NCI-H2029 (cell line): ENCODE measurements at places on chromosomes 1 and 21.

DNA sequence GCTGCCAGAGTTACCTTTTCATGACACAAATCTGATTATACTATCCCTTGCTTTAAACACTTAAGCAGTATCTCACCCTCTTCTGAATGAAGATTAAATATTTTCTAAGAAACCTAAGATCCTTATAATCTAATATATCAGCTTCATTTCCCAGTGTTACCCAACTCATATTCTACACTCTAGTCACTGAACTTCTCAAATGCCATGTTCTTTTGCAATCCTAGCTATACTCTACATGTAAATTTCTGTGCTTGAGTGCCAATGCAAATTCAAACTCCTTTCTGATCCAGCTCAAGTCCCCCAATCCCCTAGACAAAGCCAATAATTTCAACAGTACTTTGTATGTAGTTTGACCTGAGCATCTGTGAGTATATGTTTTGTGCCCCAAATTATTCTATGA is 293.9 kb downstream of the SDCCAG8 start:
- DNase-seq: no peak

DNA sequence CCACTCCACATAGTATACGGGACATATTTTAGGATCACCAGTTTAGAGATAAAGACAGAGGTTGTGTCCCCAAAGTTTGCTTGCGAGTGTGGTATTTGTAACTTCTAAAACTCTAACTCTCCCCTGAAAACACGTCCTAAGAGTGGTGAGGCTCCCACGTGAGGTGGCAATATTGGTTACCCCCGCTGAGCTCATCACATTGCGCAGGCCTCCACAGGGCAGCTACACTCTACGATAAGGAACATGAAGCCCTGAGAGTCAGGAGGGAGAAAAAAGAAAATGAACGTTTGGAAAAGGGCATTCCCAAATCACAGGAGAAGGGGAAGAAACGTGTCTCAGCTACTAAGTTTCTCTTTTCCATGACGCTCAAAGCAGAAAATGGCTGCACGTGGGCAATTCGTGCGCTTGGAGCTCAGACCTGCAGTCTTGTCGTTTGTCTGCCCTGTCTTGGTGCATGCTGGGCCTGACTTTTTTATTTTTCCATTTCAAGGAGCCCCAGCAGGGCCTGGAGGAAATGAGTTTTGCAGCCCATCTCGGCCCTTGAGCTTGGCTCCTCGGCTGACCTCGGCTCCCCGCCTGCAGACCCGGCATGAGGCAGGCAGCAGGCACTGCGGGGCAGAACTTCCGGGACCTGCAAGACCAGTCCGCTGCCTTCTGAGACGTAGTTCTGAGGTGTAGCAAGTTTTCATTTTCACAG is 25.7 kb downstream of the ERG start:
- no peak for DNase-seq

DNA sequence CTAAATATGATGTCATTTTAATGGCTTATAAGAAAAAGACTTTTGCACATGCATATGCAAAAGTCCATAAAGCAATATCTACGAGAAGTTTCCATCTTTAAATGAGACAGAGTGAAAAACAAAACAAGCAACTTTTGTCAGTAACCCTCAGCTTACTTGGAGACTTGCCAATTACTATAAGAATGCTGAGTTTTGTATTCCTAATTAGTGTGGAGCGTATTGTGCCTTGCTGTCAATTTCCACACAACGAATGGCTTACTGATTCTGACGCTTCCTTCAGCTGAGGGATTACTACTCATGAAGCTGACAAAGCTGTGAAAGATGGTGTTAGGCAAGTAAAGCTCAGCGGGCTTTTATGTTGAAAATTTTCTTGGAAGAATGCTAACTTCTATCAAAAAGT is 440.4 kb upstream of the ADAMTS5 start:
- no peak for DNase-seq

GRCh38 chr21:40672602-40673001 is 174.4 kb downstream of the DSCAM start:
- DNase-seq: no peak

- no peak for DNase-seq
Observed at GRCh38 chr1:197928849-197929336, 11.7 kb downstream of the LHX9 start.

- no peak for DNase-seq
Observed at GRCh38 chr1:111199881-111200801, at the start of gene DENND2D. Gene DENND2D, minus strand, starts transcription at chr1:111200646. Its CDS starts 187 bp downstream, at chr1:111200459.

- no peak for DNase-seq
Observed at GRCh38 chr21:32134441-32135130, 144.3 kb downstream of the MIS18A start.

DNA sequence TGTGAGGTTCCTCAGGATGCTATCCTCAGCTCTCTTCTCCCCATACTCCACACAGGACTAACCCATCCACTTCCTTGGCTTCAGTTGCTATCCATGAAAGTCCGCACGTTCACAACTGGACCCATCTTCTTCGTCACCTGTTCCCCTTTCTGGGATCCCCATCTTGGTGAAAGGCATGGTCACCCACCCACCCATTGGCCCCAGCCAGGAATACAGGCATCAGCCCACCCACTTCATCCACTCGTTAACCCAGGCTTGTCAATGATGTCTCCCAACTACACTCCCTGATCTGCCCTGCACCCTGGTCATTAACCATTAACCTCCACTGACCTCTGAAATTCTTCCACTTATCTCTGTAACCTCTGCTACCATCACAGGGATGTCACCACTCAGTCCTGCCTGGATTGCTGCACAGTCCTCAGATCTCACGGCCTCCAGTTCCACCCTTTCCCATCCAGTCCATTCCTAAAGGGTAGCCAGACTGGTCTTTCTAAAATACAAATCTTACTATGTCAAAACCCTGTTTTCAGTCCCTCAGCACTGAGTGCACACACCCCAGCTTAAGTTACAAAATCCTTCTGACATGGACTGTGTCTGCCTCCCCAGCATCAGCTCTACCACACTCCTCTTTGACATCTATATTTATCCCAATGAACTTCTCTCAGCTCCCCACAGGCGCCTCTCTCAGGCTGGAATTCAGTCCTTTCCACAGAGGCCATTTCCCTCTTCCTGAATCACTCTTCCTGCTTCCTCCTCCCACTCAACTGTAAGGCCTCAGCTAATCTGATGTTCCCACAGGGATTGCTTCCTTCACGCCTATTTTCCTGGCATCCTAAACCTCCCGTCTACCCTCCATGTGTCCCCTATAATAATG is 10.4 kb downstream of the PGLYRP4 start:
- no peak for DNase-seq

- DNase-seq: no peak
Observed at GRCh38 chr1:165842023-165842670, 14.7 kb downstream of the UCK2 start.

- no peak for DNase-seq
Observed at GRCh38 chr1:82710091-82710490, 909.4 kb downstream of the ADGRL2 start.

- no peak for DNase-seq
Observed at GRCh38 chr1:192401825-192402224, 85.0 kb downstream of the RGS21 start.

DNA sequence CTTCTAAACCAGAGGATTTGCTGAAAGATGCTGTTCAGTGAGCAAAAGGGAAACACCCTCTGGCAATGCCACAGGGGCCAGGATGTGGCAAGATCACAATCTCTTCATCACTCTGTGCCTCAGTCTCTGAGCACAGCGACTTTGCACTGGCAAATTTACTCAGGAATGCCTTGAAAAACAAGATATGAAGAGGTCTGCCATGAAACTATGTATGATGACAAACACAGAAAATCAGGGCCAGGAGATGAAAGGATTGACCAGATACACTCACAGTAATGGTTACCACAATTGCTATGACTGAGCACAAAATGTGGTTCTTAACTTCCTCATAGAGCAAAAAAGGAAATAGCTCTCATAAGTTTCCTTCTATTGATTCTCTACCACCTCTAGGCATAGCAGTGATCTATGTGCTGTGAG is 5.8 kb downstream of the TTC13 start:
- no peak for DNase-seq

GRCh38 chr1:50074931-50075330 is 33.8 kb upstream of the ELAVL4 start:
- no peak for DNase-seq

DNA sequence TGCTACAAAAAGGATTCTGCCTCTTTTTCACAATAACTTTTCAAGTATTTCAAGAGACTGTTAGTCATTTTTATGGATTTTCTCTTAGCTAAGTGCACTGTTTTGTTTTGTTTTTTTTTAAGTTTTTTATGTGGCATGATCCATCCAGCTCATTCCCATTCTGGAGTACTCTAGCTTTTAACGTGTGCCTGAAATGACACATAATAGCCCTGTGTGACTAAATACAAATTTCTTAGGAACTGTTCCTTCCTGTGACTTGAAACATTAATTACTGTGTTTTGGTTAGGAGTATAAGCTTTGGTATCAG is 143.9 kb downstream of the HS2ST1 start:
- no peak for DNase-seq

DNA sequence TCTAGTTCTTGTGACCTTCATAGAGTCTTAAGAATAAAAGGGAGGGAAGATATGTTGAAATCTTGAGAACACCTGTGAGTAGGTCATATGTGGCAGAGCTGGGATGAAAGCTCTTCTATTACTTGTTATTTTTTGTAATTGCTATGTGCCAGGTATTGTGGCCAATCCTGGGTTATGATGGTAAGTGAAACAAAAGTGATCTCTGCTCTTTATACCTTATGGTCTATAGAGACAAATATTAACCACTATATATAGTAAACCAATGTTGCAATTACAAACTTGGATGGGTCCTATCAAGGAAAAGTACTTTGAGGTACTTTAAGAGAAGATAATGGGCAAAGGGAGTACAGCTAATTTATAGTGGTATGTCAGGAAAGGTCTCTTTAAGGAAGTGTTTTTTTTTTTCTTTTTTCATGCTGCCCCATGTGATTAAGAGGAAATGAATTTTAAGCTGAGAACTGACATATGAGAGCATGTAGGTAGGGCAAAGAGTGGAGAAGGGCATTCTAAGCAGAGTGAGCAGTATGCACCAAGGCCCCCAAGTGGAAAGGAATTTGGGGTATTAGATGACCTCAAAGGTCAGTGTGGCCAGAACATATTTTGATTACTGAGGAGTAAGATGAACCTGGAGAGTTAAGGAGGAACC is 43.3 kb downstream of the POU2F1 start:
- DNase-seq: peak; percentile 30

DNA sequence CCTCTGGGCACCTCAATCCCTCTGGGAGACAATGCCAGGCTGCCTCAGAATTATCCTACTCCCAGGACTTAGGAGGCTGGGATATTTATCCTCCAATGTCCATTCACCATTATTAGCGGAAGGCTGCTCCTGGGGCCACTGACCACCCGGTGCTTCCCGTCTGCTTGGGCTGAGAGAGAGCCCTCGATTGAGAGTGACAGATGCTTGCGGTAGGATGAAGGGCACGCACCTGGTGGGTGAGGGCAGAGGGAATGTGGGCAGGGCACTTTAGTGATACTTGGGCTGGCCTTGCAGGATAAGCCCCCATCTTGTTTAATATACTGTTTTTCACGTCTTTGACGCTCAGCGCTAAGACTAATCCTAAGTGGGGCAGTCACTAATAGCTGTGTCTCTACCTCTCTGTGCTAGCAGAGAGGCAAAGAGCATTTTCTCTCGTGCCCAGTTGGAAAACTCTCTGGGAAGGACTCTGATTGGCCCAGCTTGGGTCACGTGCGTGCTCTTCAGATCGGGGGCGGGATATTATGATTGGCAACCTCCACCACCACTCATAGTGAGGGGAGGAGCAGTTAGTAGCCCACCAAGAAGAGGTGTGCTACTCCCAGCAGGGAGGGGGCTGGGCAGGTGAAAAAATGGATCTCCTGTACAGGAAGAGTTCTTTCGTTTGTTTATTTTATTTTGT is 10.6 kb upstream of the PARS2 start:
- DNase-seq: peak; percentile 15

- no peak for DNase-seq
Observed at GRCh38 chr1:111470596-111470995, 3.2 kb upstream of the C1orf162 start.

DNA sequence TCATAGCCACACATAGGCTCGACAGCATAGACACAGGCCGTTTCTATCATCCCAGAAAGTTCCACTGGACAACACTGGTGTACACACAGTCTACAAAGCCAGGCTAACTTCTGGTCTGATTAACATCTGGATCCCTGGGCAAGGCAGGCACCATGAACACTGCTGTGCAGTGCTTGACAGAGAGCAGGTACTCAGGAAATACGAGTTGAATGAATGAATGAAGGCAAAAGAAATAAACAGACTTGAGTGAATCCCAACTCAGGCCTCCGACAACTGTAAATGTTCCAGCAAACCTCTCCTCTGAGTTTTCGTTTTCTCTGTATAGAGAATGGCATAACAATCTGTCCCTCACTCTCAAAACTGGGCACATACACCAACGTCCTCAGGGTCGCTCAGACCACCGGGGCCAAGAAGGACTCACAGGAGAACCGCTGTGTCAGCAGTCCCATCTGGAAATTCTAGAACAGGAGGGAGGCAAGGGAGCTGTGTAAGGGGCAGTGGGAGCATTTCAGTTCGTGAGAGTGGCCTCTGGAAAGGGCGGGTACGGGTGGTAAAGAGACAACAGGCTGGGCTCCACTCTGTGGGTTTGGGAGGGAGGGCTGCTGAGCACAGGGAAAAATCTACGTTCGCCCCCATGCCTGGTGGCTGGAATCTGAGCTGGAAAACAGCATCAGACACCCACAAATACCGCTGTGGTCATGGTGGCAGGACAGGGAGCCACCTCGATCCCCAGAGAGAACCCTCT is 15.1 kb upstream of the ECE1 start:
- no peak for DNase-seq

GRCh38 chr1:9289711-9290485 is 2.8 kb upstream of the SPSB1 start:
- DNase-seq: no peak

DNA sequence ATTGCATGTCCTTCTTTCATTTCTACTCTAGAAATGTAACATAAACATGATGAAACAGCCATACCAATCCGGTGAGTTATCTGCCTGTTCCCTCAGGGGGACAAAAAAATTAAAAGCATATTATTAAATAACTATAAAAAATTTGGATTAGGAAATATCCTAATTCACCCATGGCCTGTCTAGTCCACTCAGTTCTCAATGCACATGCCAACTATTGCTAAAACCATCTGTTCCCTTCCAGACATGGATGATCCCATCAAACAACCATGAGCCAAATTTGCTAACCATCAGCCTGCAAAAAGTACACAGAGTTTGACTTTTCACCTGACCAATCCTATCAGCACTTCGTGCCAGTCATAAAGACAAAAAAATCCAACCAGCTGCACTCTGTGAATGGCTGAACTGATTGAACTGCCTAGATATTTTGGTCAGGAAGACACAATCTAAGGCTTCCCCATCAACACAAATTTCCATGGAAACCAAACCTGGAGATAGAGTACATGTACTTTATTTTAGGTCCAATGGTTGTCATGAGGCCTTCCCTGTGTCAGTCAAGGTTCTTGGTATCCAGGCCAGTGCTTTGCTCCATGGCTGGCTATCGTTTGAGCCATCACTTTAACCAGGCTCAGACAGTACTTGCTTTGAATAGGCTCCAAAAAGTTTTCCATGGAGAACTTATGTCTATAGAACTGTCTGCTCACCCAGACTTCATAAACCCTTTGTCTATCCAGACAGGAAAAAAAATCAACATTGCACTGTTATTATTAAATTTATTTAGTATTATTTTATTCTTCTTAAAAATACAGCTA is 570.8 kb downstream of the LTN1 start:
- DNase-seq: no peak

- DNase-seq: no peak
Observed at GRCh38 chr1:78491451-78492071, 787 bp downstream of the PTGFR start.
